ENCODE measurements at places on chromosomes 7 and 10.

DNA sequence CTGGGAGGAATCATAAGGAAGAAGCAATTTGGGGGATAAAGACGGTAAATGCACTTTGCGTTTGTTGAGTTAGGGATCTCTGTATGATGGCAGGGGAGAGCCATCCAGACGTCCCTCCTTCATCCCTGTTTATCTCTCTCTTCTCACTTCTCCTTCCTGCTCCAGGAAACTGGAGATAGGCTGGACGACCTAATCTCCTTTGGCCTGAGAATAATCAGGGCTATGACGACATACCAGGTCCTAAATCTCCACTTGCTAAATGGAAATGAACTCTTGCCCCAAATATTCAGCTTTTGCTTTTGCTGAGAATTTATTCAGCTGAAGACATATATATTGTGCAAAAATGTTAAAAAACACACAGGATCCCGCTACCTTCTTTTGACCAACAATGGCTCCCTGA lies 182.9 kb upstream of the INHBA start:
- DNase-seq, result no peak

- DNase-seq, result peak; percentile 31
Measured at GRCh38 chr7:70856901-70857630, 274.9 kb upstream of the GALNT17 start.

DNA sequence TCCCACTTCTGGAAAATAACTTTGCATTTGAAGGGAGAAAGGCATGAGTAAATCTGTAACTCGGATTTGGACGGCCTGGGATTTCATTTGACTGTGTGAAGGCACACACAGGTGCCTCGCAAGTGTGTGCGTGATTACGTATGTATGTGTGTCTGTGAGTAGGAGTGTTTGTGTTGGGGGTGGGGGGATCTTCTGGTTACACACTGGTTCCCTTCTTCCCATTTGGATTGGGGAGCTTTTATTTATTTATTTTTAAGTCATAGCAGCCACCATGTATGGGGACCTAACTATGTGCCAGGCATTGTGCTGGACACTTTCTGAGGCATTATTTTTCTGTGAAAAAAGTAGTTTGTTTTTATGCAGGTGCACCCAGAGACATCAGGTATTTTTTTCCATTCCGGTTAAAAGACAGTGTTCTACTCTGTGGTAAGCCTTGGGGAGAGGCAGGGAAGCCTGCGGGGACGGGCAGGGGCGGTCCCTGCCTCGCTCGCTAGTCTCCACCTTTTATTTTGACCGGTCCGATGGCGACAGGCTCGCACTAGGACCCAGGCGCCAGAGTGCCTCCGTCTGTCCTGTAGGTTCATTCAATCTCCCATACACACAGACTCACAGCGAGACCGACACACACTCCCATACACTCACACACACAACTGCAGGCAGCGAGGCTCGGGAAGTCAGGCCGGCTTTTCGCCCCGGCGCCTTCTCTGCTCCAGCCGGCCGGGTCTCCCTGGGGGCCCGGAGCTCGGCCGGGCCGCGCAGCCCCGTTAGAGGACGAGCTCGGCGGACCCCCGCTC lies at the start of gene MXI1:
MXI1 (plus strand) TSS at position 595 of the 794 bp plus-strand sequence. CDS start 204 bp downstream, outside the sequence.
- no peak for DNase-seq

DNA sequence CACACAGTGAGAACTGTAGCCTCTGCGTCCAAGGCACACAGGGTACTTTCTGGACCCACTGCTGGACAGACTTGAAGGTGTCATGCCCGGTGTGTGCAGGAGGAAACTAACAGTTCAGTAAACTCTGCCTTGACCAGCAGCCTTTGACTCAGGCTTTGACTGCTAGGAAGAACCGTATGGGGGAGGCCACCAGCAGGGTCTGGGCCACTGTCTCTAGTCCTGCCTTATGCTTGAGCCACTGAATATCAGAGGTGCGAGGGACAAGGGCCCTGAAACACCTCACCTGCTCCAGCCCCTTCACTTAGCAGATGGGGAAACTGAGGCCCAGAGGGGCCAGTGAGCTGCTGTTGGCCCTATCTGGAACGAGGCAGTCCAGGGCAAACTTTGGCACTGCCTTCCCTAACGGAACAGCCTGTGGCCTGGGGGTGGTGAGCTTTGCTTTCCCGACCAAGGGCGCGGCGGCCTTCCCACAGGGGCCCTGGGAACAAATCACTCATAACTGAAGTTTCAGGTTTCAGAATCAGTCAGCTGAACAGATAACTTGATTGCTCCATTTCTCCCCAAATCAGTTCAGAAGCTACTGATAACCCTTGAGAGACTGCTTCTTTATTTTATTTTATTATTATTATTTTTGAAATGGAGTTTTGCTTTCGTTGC lies 130.0 kb downstream of the FAM53B start:
- DNase-seq, result no peak

GRCh38 chr7:13067036-13067435 lies 379.6 kb downstream of the ARL4A start:
- no peak for DNase-seq

DNA sequence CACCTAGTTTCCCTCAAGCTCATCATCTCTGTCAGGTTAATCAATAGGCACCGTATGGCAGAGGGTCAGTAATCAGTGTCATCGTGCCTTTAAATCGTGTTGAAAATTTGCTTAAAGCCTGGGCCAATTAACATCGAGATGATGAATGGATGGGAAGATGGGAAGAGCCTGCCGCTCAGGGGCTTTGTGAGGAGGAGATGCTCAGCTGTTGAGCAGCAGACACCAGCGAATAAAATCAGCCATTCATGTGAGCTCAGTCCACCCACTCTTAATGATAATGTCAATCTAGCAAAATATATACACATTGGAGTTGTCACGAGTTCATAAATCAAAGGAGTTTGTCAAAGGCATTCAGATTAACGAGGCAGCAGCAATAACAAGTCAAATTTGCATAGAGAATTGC lies 97.7 kb downstream of the BTRC start:
- no peak for DNase-seq

Data from activated CD4-positive, alpha-beta T cell treated with anti-CD3 and anti-CD28 coated beads, Interleukin-2, amount 50 U/mL, for 4 hours (primary cell).